ENCODE measurements at places on chromosomes 7 and 10.

- no peak for DNase-seq
Observed at GRCh38 chr7:154423231-154423630, 371.0 kb downstream of the DPP6 start.

DNA sequence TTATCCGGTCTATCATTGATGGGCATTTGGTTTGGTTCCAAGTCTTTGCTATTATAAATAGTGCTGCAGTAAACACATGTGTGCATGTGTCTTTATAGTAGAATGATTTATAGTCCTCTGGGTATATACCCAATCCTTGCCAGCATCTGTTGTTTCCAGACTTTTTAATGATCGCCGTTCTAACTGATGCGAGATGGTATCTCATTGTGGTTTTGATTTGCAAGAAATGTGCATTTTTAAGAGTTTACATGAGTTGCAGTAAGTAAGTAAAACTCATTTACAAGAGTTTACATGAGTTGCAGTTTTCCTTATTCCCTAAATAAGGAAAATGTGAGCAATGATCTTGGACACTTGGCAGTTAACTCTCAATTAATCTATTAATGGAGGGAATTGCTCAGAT is 312.1 kb downstream of the LHFPL3 start:
- no peak for DNase-seq

GRCh38 chr7:291373-292092 is 1.6 kb downstream of the FOXL3 start:
- DNase-seq: no peak

DNA sequence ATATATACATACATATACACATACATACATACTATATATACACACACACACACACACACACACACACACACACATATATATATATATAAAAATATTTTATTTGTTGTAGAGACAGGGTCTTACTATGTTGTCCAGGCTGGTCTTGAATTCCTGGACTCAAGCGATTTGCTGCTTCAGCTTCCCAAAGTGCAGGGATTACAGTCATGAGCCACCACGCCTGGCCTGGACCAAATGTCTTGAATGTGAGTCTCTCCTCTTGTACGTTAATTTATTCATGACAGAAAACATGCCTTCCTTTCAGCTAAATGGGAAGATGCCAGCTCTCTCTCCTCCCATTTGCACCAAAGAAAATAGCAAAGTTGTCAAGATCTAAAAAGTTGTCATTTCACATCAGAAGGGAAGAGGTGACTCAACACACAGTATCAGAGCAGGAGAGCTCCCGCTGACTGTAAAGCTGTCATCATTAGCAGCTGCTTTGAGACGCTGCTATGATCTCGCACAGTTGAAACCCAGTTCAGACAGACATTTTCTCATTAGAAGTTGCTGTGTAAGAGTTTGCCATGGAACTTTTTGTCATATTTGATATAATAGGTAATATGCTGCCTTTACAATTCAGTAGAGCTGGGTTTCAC is 224.3 kb downstream of the SFMBT2 start:
- DNase-seq: no peak

GRCh38 chr7:102912742-102913141 is at the start of gene LRRC17:
Gene LRRC17, plus strand, starts transcription at chr7:102913000. Its CDS starts 20,914 bp downstream, at chr7:102933914.
- DNase-seq: no peak

DNA sequence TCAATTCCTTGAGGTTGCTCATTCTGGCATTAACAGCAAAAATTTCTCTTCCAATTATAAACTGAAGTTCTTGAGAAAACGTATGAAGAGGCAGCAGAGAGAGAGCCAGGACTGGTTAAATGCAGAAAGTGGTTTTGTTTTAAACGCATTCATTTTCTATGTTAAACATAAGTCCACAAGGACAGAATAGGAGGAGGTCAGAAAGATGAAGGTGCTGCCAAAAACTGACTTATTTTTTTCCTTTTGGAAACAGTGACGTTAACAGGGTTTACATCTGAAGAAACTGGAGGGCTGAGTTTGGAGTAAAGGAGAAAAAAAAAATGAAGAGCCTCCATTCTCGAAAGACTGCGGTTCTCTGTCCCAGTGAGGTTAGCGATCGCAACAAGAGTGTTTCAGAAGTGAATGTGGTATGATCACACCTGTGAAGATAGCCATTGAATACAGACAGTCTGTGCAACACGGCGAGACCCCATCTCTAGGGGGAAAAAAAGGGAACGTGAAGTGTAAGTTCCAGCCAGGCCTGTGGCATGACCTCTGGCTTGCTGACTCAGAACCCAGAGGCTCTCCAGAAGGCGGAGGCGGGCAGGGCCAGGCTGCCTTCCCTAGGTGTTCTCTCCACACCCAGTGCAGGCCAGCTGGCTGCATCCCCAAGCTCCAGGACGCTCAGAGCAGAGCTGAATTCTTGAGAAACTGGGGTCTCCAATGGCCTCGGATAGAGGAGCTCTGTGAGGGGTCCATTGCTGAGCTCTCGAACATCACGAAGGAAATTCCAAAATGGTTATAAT is 84.0 kb downstream of the CHST15 start:
- DNase-seq: no peak

GRCh38 chr7:155123413-155123812 is 53.3 kb downstream of the HTR5A start:
- no peak for DNase-seq

- no peak for DNase-seq
Observed at GRCh38 chr10:78744491-78745090, 324.2 kb upstream of the ZMIZ1 start.

DNA sequence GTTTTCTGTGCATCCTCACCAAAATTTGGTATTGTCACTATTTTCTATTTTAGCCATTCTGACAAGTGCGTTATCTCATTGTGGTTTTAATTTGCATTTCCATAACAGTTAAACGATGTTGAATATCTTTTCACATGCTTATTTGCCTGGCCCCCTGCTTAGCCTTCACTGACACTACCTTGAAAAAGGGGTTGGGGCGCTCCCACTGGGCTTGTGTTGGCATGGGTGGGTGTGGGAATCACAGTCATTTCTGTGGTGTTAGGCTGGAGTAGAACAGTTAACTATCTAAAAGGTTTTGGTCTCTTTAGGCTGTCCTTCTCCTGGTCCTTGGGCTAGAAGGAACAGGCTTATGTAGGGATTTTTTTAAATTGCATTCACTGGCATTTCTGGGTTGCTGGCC is 72.2 kb upstream of the TMEM140 start:
- DNase-seq: no peak

- DNase-seq: no peak
Observed at GRCh38 chr7:138247081-138247480, 170.8 kb downstream of the AKR1D1 start.

DNA sequence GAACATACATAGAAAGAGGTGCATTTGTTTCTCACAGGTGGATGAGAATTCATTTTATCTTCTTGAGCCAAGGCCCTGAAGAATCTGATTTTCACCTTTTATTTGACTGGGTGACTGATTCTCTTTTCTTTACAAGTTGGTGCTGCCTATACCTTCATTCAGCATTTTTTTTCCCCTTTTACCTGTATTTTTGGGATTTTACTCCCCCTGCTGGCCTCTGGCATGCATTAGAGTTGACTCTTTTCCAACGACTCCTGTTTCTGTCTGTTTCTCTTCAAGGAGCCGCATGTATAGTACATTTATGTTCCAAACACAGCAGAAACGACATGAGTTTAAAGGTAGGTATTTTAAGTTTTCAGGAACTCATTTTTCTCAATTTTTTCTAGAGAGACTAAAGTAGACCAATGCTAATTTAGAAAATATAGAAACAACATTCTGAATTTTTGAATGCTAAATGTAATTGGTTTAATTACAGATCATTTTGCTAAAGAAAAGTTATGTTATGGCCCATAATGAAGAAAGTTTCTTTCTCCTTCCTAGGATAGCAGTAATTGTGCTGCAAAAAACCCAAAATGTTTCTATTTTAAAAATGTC is 149.8 kb upstream of the HDAC9 start:
- no peak for DNase-seq

DNA sequence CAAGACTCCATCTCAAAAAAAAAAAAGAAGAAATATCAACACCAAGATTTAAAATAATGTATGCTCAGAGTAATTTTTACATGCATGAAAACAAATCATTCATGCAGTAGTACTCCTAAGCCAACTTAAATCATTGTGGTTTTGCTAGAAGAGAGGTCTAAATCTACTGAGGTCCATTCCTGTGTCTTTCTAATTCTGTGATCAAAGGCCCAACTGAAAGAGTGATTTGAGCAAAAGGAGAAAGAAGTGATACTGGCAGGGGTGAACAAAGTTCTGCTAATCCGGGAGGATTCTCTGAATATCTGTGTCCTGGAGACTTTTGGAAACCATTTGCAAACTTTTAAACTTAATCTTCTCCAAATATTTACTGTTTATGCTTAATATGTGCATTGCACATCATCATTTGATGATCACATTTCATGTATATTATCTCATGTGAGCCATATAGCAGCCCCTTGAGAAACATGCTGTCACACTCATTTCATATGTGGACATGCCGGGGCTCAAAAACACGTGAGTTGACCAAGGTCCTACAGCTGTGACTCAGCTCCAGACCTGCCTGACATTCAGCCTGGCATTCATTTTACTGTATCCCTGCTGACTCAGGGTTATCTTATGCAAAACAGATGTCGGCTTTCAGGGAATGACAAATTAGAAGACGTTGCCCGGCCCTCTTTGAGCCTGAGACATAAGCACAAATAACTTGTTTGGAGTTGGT is 76.4 kb downstream of the FAM107B start:
- DNase-seq: no peak

- no peak for DNase-seq
Observed at GRCh38 chr7:69668339-69668870, 70.1 kb downstream of the AUTS2 start.

- no peak for DNase-seq
Observed at GRCh38 chr7:47501406-47501805, 80.5 kb downstream of the TNS3 start.

- no peak for DNase-seq
Observed at GRCh38 chr10:77214799-77215198, 422.8 kb downstream of the KCNMA1 start.

DNA sequence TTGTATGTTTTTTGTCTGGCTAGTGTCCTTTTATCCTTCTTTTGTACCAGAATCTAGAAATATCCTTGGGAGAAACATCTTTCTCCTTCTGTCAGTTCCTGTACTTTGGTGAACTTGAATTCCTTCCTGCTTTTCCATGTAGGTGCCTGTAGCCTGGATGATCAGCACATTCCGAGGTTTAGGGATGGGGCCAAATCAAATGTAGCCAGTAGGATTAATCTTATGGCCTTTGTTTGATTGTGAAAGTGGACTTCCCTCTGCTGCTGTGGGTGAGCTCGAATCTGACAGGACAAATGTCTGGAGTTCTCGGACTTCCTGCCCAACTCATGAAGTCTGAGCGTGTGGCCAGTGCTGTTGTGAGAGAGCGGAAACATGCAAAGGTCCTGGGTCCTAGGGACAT is 33.2 kb upstream of the NAMPT start:
- DNase-seq: no peak

GRCh38 chr10:103667356-103667755 is 173.9 kb downstream of the NEURL1 start:
- no peak for DNase-seq

- no peak for DNase-seq
Observed at GRCh38 chr7:104096683-104097082, 107.2 kb upstream of the RELN start.

DNA sequence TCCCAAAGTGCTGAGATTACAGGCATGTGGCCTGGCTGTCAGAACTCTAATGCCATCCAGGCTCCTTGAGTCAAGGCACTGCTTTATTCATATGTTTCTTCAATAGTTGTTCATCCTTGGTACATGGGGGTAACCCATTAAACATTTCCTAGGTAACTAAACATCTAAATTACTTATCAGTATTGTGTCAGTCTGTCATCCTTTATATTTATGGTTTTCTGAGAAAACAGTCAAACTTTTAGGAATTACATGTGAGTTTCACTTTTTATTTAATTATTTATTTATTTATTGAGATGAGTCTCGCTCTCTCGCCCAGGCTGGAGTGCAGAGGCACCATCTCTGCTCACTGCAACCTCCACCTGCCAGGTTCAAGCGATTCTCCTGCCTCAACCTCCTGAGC is 45.5 kb upstream of the LAMB1 start:
- DNase-seq: no peak

DNA sequence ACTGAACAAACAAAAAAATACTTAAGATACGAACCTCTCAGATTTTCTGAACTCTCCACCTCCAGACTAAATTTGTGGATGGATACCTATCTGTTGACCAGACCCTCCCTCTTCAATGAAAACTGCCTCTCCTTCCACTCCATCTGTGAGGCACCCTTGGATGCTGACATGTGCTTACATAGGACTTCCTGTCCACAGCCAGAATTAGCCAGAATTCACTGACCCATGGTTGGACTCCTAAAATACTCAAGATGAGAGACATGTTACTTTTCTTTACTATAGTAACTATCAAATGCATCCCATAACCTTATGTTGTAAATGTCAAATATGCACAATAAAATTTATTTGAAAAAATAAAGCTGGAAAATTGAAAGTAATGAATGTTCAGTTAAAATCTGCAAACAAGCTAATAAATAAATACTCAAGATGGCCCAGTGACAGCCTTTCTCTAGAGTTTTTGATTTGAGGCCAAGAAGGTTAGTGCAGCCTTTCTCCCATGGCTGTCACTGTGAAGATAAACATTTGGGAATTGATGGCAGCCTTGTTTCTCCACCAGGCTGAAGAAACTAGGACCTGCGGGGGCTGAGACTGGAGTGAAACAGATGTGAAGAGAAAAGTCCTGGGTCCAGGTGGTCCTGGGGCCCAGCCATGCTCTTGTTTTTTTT is 287.0 kb downstream of the ZEB1 start:
- DNase-seq: no peak

DNA sequence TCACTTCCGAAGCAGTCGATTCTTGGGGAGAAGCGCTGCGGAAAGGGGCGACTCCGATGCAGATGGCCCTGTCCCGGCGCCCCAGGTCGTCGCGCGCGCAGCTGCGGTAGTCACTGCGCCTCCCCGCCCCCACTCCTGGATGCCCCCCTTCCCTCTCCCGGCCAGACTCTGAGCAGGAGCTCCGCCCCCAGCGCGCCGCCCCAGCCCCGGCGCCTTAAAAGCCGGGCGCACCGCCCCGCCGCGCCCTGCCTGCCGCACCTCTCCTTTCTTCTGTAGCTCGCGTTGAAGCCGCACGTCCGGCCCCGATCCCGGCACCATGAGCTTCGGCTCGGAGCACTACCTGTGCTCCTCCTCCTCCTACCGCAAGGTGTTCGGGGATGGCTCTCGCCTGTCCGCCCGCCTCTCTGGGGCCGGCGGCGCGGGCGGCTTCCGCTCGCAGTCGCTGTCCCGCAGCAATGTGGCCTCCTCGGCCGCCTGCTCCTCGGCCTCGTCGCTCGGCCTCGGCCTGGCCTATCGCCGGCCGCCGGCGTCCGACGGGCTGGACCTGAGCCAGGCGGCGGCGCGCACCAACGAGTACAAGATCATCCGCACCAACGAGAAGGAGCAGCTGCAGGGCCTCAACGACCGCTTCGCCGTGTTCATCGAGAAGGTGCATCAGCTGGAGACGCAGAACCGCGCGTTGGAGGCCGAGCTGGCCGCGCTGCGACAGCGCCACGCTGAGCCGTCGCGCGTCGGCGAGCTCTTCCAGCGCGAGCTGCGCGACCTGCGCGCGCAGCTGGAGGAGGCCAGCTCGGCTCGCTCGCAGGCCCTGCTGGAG is at the start of gene INA:
Gene INA, plus strand, starts transcription at position 243 of the 817 bp plus-strand sequence. Its CDS starts 74 bp downstream, at position 317.
- DNase-seq: no peak

GRCh38 chr10:71597821-71598498 is 121.6 kb downstream of the C10orf105 start:
- no peak for DNase-seq

Data from epithelial cell of prostate (primary cell).